ENCODE measurements at places on chromosomes 6 and 20.

- DNase-seq, result no peak
Observed at GRCh38 chr6:149615805-149616204, 32.7 kb downstream of the KATNA1 start.

DNA sequence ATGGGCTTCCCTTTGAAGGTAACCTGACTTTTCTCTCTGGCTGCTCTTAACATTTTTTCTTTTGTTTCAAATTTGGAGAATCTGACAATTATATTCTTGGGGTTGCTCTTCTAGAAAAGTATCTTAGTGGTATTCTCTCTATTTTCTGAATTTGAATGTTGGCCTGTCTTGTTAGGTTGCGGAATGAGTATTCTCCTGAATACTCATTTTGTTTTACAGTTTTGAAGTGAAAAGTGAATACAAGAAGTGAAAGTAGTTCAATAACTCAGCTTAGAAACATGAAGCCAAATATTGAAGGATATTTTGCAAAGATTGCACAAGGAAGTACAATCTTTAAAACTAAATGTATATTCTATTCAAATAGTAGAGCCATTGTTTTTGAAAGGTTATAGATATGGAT is 120.2 kb upstream of the MAP3K4 start:
- DNase-seq, result peak; percentile 10

DNA sequence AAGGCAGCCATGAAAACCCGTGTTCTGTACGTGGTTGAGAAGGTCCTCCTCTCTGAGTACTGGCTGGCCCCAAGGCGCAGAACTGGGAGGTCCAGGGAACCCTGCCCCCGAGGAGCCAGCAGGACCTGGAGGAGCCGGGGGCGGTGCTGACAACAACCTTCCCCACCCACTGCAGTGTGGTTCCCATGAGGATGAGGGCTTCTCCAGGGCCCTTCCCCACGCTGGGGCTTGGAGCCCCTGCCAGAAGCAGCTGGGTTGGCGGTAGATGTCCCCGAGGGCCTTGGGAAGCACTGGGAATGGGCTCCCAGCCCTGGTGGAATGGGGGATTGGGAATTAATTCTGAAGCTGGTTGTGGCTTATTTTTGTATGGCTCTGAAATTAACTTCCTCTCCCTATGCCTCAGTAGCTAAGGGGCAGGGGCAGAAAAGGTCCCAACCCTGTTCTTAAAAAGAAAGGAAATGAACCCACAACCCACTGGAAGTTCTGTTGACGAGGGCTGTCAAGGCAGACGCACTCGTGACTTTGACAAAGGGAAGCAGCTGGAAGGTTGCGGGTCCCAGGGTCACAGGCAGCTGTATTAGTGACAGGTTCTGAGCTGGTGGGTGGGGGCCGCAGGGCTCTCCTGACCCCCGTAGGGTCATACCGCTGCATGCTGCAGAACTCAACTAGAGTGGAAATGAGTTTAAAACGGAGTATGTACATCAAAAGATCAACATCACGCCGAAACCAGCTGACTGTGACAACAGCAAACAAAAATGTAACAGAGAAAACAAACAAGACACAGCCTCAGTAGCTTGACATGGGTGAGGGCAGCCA is 13.9 kb upstream of the HELZ2 start:
- no peak for DNase-seq

DNA sequence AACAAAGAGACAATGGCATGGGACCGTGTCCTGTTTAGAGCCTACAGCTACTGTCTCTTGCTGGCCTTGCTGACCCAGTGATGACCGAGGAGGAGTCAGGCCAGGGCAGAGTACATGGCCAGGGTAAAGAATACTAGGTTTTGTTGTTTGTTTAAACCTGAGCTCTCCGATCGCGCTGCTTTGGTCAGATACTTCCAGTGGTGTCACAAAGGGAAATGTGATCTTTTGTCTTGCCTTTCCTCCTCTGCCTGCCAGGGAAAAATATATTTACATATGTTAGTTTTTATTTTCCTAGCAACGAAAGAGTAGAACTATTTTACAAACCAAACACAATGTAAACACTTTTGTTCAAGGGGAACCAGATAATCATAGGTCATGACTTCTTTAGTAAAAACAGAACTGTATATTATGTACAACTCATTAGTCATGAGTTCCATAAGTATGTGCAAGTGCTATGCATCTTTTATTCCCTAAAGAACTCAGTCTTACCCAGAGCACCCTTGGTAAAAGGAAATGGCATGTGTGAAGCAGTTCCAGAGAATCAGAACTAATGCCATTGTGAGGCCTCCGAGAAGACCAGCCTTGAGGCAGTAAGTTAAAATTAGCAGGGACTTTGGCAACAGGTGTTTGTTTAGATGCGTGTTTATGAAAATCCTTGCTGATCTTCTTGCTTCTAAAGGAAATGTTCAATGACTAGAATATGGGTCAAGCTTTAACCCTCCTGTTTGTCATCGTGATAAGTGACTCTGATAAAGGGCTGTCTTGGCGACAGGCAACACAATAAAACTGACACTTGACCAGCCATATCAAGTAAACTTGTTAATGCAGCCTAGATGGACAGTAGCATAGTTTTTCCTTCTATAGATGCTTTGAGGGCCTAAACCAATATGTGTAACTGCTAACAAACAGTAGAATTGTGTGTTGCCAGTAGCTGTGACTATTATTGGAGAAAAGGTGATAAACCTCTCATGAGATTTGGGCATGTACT is 204.6 kb downstream of the NKAIN2 start:
- DNase-seq, result no peak

DNA sequence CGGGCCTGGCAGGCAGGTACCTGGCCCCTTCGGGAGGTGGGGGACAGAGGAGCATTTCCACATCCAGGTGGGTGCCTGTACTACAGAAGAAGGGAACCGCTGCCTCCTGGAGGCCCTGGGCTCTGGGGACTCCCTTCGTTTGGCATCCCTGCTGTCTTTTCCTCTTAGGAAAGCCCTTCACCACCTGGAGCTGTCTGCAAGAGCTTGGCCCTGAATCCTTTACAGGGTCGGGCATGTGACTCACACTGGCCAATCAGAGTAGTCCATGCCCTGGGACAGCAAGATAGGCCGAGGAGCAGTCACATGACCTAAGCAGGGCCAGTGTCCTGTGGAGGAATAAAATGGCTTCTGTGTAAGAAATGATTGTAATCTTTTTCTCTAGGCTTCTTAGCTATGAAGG is 224.9 kb downstream of the ANKRD60 start:
- peak; percentile 6 for DNase-seq

DNA sequence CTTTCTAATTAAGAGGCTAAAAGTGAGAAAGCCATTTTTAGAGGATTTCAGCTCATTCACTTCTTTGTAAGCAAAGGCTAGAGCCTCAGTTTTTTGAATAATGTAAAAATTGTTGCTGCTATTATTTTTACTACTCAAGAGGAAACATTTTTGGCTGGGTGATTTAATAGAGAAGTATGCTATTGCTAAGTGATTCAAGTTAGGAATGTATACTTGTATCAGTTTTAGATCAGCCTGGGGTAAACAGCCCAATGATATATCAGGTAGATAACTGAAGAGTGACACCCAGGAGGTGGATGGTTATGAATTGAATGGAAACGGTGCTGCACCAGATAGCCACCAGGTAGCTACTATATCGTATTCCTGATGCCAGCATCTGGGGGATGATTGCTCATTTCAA is 9.2 kb downstream of the QKI start:
- DNase-seq, result no peak

DNA sequence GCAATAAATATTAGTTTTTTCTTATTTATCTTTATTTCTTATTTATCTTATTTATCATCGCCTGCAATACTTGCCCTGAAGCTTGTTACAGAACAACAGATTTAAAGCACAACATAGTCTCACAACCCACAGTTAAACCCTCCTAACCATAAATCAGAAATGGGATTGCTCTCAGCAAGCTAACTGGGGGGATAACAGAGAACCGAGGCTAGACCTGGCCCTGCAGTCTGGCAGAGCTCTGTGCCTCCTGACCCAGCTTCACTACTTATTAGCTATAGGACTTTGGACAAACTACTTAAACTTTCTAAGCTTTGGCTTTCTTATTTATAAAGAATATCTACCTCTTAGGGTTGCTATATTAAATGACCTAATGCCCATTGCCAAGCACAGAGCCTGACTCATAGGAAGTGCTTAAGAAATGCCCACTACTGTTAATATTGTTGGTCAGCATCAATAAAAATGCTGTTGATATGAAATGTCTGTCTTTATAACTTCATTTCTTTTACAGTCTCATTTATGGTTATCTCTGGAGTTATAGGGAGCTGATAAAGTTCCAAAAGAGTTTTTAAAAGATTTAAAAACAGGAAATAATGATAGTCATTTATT is 87.9 kb upstream of the BEND6 start:
- no peak for DNase-seq

DNA sequence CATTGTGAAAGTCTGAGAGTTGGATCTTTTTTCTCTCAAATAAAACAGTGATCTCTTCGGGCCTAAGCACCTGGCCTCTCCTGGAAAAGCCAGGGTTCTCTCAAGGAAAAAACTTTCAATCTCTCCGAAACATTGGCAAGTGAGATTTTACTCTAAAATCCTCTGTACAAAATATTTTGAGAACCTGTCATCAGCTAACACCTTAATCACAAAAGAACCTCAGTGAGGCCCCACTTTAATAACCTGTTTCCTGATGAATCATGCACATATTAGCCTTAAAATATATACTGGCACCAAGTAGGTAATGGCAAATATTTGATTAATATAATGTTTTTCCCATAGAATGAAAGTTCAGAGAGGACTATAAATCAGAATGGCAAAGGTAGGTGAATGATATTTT is 177.9 kb downstream of the FRK start:
- no peak for DNase-seq

GRCh38 chr6:42563697-42564505 is at the start of gene UBR2:
TSS of gene UBR2 (plus strand) at chr6:42564029. CDS start at chr6:42564320, 291 bp downstream.
- peak; percentile 99 for DNase-seq

- no peak for DNase-seq
Observed at GRCh38 chr6:17980329-17980728, 7.1 kb downstream of the KIF13A start.

GRCh38 chr20:46683668-46683938 is 5.6 kb downstream of the TP53RK start:
- peak; percentile 26 for DNase-seq

GRCh38 chr6:87574237-87574804 is 15.5 kb downstream of the RARS2 start:
- no peak for DNase-seq

- DNase-seq, result no peak
Observed at GRCh38 chr6:444653-445275, 53.2 kb downstream of the IRF4 start.

GRCh38 chr6:160832422-160832821 is 130.4 kb downstream of the PLG start:
- no peak for DNase-seq

DNA sequence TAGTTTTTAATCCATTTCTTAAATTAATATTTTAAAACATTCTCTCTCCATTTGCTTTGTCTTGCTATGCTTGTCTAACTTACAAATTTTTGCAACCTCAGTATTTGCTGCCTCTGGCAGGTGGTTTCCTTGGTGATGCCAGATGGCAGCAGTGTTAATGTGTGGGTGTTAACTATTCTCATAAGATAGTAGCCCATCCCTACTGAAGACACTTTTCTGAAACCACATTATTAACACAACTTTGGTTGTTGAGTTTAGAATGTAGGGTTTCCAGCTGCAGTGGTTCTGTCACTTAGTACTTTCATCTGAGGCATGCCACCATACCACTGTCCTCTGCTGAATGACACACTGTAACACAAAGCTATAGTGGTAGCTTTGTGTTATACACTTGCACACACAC is 75.1 kb downstream of the MYO6 start:
- peak; percentile 15 for DNase-seq

DNA sequence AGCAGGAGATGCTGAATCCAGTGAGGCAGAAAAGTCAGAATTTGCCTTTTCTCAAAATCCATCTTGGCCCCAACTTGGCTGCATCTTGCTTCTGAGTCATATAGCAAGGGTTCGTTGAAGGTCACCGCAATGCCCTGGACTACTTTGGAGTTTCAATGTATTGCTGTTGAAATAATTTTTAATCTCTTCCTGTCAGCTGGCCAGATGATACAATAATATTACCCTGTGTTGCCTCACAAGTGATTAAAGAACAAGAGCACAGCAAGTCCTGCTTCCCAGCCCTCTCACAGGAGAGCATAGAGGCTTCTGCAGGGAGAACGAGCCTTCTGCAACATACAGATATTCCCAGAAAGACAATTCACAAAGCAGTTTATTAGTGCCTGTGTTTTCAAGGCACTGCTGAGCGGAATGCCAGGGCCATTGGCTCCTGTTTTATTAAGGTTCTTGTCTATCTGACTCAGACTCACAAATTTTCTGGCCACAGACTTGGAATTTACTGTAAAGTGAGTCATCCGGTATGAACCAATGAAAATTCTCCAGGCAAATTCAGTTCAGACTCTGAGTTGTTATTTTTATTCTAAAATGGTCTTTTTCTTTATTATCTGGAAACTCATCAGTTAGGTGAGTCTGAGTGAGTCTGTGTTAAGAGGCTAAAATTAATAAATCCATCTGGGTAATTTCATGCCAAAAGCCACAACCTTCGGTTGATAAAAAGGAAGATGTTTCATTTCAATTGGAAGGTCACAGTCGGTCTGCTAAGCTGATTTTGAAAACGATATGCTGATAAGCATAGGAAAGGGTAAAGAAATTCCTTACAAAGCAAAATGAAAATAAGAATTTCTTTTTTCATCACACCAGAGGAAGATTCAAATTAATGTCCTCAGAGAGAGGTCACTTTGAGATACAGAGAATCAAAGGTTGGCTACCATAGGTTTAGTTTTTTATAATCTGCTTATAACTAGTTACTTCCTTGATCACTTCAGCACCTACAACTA is 289.4 kb upstream of the STXBP5 start:
- DNase-seq, result no peak

- no peak for DNase-seq
Observed at GRCh38 chr6:157974341-157974894, 7.2 kb upstream of the SYNJ2 start.

- DNase-seq, result peak; percentile 55
Observed at GRCh38 chr6:118485601-118486550, 62.2 kb upstream of the PLN start.

DNA sequence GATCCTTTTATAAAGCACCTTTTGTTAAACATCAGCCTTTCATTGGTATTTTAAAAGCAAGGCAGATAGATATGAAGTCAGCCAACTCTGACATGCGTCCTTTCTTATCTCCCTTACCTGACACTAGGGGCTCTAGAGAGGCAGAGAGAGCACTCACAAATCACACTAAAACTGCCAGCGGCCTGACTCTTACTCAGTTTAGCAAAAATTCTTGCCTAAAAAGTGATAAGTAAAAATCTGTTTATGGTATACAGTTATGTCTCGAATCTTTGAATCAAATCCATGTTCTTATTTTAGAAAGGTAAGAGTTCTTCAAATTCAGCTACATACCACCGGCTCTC is 10.4 kb upstream of the TDRD6 start:
- peak; percentile 10 for DNase-seq
